ENCODE measurements at places on chromosomes 16 and 17.

GRCh38 chr17:77497578-77497934, 356.8 kb downstream of the SEC14L1 start:
- no peak for DNase-seq

- DNase-seq: no peak
Measured at GRCh38 chr17:8173871-8174322, 2.3 kb downstream of the TMEM107 start.

- DNase-seq: no peak
Measured at GRCh38 chr16:84043486-84044117, 1.0 kb upstream of the SLC38A8 start.

DNA sequence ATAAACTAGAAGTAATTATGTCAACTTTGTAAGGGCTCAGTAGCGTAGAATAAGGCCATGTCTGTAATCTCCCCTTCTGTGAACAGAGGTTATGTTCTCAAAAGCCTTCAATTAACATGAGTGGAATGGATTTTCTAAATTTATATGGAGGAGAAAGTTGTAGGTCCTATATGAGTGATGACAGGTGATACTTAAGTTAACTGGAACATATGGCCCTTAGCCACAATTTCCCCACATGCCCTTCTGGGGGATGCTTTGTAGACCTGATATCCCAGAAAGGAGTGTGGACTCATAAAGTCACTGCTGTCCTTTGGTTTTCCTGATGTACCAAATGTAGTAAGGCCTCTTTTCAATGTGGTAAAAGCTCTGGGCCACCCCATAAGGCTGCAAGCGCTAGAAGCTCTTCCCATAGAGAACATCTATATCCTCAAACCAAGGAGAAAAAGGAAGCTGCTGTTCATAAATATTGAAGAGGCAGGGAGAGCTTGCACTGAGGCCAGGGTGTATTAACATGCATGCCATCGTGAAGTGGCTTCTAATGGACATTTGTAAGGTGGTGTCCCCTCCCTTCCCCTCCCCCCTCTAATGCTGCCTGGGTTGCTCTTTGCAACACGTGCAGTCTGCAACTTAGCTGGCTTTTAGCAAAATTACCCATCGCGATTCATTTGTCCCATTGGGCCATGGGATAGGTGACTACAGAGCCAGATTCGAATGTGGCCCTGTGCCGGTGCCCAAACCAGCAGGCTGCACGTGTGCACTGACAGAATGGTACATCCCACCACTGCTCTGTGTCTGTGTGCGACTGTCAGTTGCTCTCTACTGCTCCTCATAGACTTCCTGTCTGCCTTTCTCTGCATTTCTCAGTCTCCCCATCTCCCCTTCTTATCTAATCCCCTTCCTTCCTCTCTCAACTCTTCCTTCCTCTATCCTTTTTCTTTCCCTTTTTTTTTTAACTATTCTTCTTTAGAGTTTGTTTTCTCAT, 269.0 kb downstream of the WWOX start:
- DNase-seq: no peak

GRCh38 chr17:66576473-66576872, 258.4 kb upstream of the CACNG5 start:
- no peak for DNase-seq

GRCh38 chr16:84072014-84072413, 29.4 kb upstream of the SLC38A8 start:
- no peak for DNase-seq

- no peak for DNase-seq
Measured at GRCh38 chr17:43134774-43135453, 9.8 kb upstream of the BRCA1 start.

DNA sequence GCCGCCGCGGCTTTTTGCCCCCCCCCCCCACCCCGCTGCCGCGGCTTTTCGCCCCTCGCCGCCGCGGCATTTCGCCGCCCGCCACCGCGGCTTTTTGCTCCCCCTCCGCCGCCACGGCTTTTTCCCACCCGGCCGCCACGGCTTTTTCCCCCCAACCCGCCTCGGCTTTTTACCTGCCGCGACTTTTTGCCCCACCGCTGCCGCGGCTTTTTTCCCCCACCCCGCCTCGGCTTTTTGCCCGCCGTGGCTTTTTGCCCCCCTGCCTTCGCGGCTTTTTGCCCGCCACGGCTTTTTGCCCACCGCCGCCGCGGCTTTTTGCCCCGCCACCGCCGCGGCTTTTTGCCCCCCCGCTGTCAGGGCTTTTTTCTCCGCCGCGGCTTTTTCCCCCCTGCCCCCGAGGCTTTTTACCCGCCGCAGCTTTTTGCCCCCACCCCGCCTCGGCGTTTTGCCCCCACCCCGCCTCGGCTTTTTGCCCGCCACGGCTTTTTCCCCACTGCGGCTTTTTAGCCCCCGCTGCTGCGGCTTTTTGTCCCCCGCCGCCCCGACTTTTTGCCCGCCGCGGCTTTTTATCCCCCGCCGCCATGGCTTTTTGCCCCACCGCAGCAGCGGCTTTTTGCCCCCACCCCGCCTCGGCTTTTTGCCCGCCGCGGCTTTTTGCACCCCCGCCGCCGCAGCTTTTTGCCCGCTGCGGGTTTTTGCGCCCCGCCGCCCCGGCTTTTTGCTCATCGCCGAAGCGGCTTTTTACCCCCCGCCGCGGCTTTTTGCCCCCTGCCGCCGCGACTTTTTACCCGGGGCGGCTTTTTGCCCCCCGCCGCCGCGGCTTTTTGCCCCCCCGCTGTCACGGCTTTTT, 527.8 kb upstream of the WSB1 start:
- no peak for DNase-seq

- DNase-seq: no peak
Measured at GRCh38 chr16:80158766-80159165, 382.0 kb upstream of the DYNLRB2 start.

DNA sequence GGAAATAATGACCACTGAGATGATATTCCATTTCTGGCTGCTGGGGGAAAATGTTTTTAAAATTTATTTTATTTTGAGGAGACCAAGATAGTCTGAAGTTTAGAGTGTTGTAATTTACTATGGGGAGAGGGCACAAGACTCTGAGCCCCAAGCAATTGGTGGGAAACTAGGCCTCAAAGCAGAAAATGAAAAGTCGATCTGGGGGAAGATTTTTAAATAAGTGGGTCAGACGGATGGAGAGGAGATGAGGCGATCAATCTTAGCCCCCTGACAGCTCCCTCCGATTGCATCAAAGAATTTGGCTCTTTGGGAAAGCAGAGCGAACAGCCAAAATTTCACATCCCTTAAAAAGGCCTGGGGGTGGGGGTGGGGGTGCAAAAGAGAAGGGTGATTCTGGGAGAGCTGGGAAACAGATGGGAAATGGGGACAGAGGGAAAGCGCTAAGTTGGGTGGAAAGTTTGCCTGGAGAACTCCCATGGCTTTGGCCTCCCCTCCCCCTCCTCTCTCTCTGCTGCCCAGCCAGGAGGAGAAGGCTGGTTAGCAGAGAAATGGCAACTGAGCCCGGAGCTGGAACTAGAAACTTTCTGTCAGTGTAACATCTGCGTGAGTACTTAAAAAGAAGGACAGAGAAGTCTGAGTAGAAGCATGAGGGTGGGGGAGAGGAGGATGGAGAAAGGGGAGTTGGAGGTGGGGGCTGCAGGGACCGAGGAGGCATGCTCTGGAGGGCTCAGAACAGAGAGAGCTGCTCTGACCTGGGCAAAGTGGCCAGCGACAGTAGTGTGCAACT, 1.4 kb upstream of the HOXB2 start:
- no peak for DNase-seq

GRCh38 chr16:88691129-88691813, 5.0 kb upstream of the SNAI3 start:
- no peak for DNase-seq

GRCh38 chr16:88455610-88456355, 2.7 kb downstream of the ZFPM1 start:
- DNase-seq: peak; percentile 66

DNA sequence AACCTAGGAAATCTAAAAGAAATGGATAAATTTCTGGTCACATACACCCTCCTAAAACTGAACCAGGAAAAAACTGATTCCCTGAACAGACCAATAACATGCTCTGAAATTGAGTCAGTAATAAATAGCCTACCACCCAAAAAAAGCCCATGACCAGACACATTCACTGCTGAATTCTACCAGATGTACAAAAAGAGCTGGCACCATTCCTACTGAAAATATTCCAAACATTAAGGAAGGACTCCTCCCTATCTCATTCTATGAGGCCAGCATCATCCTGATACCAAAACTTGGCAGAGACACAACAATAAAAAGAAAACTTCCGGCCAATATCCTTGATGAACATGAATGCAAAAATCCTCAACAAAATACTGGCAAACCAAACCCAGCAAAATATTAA, 52.9 kb downstream of the TTC19 start:
- DNase-seq: no peak

DNA sequence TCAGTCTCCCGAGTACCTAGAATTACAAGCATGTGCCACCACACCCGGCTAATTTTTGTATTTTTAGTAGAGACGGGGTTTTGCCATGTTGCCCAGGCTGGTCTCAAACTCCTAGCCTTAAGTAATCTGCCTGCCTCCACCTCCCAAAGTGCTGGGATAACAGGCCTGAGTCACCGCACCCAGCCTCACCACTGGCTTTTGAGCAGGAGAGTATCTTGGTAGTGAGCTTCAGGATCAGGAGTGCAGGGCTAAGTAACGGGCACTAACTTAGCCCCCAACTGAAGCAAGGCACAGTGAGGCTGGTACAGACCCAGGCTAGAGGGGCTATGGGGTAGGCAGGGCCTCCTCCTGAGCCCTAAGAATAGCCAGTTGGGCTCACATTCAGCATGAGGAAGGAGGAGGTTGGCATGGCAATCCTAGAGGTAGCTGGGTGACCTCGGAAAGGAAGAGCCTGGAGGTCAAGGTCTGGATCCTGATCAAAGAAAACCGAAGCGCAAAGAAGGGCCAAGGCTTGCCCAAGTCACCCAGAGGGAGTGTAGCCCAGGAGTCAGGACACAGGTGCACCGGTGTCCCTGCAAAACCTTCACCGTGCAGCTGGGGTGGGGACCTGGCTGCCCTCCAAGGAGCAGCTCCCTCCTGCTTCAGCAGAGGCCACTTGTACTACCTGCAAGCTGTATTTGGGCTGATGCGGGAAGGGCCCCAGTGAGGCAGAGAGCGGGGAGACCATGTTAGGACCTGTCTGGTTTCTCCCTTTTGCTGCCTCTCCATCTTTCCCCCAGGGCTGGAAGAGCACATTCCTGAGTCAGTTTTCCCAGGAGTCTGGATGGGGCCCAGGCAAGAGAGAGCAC, 1.3 kb upstream of the ADGRG5 start:
- no peak for DNase-seq

DNA sequence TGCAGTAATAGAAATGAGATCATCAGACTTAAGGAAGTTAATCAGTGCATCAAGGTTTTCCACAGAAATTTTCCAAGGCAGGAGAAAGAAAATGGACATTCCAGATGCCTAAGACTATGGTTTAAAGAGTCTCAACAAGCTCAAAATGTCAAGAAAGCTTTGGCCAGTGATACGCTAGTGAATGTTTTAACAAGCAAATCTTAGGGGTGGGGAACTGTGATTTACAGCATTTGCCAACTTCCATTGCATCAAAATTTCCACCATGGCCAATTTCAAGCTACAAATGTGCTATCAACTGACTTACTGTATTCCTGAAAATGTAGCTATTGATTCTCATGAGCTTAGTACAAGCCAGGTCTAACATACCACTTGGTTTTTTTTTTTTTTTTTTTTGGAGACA, 82.4 kb upstream of the CLEC3A start:
- no peak for DNase-seq

GRCh38 chr16:84690088-84690819, 9.5 kb upstream of the USP10 start:
- no peak for DNase-seq

GRCh38 chr17:78723001-78723796, 58.9 kb downstream of the CYTH1 start:
- no peak for DNase-seq

- DNase-seq: no peak
Measured at GRCh38 chr17:4516735-4517134, 18.1 kb downstream of the SPNS2 start.

DNA sequence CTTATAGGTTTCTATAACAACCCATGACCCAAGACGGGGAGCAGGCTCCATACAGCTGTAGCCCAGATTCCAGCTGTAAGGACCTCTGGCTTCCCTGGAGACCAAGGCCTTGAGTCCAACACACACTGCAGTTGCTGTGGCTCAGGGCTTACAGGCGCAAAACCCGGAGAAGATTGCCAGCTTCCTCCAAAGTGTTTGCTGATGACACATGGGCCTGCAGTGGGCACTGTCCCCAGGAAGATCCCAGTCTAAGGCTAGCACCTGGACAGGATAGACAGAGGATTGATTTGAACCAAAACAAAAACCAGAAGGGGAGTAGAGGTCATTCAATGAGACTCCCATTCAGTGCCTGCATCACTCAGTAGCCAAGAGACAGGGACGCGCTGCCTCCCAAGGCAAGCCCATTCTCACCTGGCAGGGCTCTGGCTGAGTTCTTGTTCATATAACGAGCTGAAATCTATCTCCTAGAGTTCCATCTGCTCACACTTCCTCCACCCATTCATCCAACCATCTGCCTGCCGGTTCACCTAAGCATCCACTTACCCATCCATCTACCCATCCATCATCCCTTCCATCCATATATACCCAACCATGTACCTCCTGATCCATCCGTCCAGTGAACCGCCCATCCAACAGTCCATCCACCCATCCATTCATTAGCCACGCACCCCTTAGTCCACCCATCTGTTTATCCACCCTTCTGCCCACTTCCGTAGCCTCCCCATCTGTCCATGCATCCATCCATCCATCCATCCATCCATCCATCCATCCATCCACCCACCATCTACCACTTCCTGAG, 10.2 kb downstream of the RAB11FIP4 start:
- no peak for DNase-seq

DNA sequence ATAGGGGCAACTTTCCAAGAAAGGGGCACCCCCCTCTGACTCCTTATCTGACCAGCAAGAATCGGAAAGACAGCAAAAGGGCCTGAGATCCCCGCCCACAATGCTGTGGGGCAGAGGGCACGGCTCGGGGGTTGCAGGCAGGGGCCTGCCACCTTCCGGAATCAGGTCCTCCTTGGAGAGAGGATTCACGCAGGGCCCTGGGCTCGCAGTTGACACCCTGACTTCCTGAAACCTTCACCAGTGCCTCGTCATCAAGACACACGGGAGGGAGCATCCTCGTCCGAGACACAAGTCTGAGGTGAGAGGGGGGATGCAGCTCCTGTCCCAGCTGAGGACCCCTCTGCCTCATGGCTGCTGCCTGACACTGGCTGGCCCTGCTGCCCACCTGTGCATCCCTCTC, 81.2 kb downstream of the LMF1 start:
- no peak for DNase-seq

DNA sequence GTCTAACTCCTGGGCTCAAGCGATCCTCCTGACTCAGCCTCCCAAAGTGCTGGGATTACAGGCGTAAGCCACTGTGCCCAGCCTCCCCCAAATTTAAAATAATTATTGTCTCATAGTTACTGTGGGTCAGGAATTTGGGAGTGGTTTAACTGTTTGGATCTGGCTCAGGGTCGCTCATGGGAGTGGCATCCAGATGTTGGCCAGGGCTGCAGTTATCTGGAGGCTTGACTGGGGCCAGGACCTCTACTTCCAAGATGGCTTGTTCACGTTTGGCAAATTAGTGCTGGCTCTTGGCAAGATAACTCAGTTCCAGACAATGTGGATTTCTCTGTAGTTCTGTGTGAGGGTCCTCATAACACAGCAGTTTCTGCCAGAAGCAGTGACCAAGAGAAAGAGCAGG, 8.0 kb downstream of the TEN1 start:
- no peak for DNase-seq
